ENCODE measurements at places on chromosomes 3 and 15.

GRCh38 chr3:153855772-153856171 is 265.4 kb upstream of the ARHGEF26 start:
- DNase-seq: no peak

DNA sequence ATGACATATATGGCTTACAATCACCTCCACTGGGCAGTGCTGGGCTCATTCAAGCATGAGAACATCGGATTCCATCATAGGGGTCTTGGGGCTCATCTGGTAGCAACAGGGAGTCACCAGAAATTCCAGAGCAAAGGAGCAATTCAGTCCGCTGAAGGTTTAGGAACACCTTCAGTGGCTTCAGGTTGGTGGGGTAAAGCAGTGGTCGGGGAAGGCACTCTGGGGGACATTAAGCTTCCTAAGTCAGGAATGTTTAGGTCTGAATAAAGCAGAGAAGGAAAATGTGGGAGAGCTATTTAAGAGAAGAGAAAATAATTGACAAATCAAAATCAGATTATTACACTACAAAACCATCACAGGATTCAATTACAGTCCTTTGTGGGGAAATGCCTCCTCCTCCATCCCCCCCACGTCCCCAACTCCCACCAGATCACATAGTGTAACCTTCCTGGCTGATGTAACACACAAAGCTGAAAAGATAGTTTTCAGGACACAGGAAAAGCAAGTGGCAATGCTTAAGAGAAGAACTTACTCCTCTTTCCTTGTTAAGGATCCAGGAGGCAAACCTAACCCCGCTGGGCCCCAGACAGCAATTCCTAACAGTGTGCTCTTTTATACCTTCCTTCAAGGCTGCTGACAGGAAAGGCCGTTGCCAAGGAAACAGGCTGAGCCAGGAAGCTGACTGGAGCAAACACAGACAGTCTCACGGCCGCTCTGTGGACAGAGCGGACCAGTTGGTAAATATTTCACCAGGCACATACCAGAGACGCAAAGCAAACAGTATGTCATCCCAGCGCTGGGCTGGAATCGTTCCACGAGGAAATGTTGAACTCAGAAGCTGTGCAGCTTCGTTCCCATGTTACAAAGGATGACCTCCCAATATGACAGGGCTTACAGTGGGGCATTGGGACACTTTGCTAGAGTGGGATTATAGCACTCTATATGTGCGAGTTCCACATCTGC is 57.5 kb upstream of the LMCD1 start:
- no peak for DNase-seq

- DNase-seq: no peak
Measured at GRCh38 chr15:83850015-83850414, 196.1 kb downstream of the ADAMTSL3 start.

DNA sequence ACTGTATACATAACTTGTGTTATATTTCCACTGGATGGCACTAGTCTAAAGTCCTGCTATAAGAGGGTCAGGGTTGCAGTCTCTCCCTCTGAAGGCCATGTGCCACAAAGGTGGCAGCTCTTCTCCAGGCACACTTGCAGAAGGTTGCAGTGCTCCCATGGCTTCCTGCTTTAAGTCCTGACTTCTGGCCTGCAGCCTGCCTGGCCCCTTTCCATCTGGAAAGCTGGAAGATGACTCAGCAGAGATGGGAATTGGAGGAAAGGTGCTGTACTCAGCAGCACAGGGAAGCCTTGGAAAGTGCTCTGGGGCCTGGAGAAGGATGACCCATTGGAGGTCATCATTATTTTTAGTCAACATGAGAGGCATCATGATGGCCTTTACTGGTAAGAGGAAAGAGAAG is 40.9 kb upstream of the MRPL3 start:
- DNase-seq: no peak

DNA sequence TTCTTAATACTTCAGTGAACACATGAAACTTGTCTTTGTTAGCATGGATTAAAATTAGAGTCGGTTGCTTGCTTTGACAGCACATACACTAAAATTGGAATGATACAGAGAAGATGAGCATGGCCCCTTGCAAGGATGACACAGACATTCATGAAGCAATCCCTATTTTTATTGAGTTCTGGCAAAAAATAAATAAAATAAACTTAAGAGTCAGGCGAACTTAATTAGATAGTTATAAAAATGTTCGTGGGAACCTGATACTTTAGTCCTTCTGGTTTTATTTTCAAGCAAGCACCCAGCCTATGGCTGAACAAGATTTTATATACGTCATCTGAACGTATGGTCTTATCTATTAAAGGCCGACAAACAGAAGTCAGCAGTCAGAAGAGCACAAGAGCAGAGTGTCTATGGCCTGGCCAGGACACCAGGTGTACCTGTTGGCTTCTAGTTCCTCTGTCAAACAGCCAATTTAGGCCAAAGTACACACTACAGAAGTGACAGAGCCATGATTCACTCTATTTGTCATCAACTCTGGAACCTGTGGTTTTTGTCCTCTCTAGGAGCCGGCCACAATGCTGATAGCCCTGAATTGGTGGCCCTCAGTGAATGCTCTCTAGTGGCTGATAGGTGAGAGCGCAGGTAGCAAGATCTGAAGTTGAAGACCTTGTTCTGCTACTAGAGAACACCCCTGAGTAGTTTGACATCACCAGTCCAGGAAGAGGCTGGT is 64.3 kb downstream of the LEO1 start:
- no peak for DNase-seq

GRCh38 chr3:72997421-72997961 is 880 bp downstream of the PPP4R2 start:
- DNase-seq: peak; percentile 15

DNA sequence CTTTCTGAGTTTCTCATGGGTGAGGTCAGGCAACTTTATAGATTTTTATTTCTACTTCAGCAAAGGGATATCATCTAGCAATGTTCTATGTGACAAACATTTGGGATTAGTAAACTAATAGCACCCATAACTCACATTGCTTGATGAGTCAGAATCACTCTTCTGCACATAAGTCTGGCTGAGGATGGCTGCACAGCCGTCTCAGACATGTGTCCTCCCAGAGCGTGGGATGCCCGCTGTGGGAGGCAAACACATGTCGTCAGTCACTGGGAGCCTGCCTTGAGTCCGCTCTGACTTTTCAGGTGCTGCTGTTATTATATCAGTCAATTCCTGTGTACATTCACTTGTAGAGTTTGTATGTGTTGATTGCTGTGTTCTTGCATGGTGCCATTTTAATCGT is 230.7 kb upstream of the TRIM42 start:
- DNase-seq: no peak

DNA sequence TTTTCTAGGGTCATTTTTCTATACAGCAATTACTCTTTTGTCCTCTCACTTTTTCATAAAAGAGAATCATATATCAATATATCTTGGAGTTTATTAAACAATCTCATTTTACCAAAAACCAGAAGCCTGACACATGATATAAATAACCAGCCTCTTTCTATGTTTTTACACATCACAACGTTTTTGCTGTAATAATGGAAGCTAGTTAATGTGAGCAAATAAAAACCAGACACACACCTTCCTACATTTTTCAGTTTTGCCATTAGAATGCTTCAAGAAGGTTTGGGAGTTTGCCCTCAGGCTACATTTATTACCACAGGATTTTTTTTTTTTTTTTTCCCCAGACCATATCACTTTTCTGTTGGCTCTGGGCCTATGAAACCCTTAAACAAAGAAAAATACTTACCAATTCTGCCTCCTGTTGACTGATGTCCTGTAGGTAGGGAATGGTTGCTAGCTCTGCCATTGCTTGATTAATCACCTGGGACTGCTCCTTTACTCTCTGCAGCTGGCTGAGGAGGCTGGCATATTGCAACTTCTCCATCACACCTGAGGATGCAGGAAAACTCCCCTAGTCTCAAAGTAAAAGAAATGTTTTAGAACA is 165.5 kb downstream of the ECT2 start:
- DNase-seq: no peak

DNA sequence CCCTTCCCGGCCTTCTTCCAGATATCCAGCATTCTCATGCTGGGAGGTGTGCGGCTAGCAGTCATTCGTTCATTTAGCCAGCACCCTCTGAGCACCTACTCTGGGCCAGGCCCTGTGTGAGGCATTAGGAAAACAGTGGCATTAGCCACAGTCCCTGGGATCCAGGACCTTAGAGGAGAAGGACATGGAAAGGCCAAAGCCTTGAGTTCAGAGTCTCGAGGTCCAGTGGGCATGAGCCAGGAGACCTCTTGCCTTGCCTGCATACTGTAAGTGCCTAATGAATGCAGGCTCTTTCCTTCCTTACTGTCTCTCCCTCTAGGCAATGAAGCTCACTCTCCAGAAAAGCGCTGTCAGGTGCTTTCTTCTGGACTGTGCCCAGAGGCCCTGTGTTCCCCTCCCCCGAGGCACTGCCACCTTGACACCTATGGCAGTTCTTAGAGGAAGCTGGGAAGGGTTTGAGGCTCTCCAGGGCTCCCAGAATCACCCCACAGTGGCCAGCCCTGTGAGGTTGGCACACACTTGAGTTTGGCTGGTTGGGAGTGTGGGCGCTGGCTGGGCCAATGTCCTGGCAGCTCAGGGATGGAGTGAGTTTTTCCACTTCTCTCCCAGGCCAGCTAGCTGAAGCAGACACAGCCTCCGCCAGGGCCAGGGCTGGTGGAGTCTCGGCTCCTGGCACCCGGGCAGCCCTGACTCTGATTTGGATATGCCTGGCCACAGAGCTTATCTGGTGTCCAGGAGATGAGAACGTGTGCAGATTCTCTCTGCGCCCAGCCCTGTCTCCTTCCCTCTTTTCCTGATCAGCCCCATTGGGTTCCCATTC is 5.4 kb downstream of the CORO2B start:
- no peak for DNase-seq

DNA sequence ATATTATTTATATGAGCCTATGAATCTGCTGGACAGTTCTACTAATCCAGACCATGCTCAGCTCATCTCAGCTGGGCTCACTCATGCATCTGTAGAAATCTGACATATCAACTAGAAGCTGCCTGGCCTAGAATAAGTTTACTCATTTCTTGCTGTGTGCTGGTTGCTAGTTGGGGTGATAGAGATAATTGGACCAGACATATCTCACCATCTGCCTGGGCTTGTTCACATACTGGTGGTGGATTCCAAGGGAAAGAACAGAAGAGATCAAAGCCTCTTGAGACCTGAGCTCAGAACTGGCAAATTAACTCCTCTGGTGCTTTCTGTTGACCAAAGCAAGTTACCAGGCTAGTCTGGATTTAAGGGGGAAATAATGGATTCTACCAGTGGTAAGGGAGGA is 109.1 kb downstream of the NSUN3 start:
- no peak for DNase-seq

DNA sequence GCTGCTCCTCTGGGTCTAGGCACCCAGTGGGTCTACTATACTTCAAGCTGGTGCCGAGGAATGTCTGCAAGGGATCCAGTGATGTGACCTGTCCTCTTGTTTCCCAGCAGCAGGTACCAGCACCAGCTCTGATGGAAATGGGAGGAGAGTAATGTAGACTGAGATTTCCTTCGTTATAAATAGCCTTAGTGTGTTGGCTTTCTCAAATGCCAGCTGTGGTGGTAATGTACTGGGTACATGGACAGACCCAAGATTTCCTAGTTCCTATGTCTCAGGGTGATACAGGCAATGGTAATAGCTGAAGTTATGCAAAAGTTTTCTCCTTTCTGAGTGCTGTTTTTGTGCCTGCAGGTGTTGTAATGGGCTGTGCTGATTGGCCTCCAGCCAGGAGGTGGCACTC is 33.0 kb upstream of the ABI3BP start:
- no peak for DNase-seq

- DNase-seq: no peak
Measured at GRCh38 chr15:58378241-58379085, 53.3 kb upstream of the LIPC start.

GRCh38 chr3:57555306-57555705 is 768 bp upstream of the PDE12 start:
- DNase-seq: no peak

DNA sequence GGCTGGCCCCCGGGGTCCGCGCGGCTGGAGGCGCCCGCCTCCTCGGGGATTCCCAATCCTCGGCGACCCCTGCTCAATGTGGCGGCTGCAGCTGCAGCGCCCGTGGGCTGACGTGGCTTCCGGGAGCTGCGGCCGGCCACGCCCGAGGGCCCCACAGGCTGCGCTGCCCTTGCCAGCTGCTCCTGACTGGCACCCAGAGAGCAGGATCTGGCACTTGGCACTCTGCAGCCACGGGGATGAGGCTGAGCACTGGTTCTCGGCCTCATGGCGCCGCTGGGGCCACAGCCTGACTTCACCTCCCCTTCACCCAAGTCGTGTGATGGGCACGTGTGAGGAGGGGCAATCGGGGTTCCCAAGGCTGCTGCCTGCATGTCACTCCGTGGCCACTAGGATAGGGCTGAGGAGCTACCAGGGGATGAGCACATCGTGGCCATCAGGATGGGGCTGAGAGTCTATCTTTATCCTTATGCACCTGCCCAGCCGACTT is 267.8 kb upstream of the FRG2C start:
- no peak for DNase-seq

DNA sequence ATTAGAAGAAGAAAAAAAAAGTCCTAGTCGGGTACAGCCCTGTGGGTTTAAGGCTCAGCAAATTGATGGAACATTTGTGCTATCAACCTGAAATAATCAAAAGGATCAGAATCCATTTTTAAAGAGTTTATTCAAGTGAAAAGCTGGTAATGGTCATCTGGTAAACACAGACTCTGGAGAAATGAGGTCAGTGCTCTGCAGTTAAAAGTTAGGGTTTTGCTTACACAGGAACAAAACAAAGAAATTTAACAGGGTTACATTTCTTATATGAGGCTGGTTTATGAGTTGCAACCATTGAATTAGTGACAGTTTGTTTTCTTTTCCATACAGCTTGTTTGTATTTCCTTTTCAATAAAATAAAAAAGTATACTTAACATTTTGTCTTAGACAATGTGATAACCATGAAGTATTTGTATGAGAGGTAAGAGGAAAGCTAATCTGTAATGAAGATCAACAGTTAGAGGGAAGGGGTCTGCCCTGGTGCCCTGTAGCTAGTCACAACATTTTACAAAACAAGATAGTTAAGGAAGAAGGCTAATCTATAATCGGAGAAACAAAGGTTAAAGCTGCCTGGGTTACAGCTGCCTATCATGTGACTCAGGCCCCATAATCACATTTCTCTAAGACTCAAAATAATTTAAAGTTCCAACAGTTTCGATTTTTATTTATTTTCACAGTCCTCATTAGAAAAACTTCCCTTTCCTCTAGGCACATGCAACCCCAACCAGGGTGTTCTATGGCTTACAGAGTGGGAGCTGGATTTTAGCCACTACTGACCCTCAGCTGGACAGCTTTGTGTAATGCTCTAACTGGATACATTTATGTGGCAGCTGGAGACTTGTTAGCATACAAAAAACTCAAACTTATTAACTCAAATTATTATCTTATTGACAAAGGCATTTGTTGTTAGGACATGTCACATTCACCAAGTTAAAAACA is 98.1 kb upstream of the ACP3 start:
- DNase-seq: no peak

DNA sequence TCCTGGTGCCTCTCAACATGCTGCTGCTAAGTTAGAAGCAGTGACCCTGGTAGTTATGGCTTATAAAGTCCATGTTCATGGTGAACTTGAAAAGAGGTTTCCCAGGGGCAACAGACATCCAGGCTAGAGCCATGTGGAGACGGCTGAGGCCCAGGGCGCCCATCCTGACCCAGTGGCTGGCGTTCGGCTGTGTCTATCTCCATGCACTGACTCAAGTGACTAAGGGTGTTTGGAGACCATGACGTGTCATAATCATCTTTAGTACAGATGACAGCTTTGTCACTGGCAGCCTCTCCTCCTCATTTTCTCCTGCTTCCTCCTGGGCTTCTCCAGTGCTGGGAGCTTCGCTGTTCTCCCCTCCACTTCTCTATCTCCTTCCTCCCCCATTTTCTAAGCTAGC is 287.4 kb upstream of the LYSMD4 start:
- no peak for DNase-seq

GRCh38 chr15:65902373-65902772 is 33.1 kb downstream of the RAB11A start:
- DNase-seq: peak; percentile 57

GRCh38 chr3:185711255-185711870 is 113.5 kb downstream of the IGF2BP2 start:
- no peak for DNase-seq
